SW480 (cell line): ENCODE measurements at places on chromosomes 12 and 14.

- peak; percentile 57 for DNase-seq
These were observed 46.3 kb downstream of the PPHLN1 start for GRCh38 chr12:42372154-42372791.

GRCh38 chr14:95500772-95501401, 15.6 kb downstream of the SYNE3 start:
- no peak for DNase-seq

GRCh38 chr12:114272605-114273004, 133.3 kb downstream of the TBX5 start:
- DNase-seq = no peak

DNA sequence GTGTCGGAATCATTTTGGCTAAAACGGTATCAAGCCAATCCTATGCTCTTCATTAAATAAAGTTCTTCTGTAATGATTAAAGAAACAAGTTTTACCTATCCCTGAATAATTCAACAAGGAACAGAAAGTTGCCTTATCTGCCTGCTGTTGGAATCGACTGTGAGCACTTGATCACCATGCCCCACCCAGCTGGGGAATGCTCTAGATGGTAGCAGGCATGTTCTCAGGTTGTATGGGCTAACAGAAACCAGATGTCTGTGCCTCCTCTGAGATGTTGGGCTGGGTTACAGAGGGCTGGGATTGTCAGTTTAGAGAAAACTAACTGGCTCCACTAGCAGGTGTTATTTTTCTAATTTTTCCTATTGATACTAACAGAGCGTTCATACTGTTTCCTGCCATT, 28.9 kb downstream of the RTRAF start:
- no peak for DNase-seq

DNA sequence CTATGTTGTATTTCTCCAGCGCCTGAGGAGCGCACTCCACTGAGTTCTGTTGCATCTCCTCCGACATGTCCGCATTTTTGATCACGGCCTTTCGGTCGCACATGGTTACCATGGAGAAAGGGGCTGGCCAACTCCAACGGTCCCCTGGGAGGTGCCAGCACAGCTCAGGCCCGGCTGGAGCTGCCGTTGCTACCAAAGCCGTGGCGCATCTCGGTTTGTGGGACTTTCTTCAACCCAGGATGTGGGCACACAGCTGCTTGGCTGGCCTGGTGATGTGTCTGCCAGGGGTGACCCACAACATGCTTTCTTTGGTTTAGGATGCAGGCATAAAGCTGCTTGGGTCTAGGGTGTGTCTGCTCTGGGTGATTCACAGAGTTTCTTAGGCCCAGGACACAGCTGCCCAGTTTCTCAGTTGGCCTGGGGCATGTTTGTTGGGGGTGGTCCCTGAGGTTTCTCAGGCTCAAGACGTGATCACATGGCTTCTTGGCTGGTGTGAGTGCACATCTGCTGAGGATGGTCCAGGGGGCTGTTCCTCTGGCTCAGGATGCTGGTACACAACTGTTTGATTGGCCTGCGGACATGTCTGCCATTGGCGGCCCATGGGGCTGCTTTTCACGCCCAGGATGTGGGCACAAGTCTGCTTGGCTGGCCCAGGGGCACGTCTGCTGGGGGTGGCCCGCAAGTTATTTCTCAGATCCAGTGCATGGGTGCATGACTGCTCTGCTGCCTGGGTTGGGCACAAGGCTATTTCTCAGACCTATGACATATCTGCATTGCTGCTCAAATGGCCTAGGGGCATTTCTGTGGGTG, 25.9 kb upstream of the GTF2A1 start:
- no peak for DNase-seq

- DNase-seq = no peak
These were observed 17.6 kb upstream of the GPR33 start for GRCh38 chr14:31505411-31505810.

- DNase-seq = peak; percentile 54
These were observed 165.4 kb downstream of the DERA start for GRCh38 chr12:16076557-16076956.

DNA sequence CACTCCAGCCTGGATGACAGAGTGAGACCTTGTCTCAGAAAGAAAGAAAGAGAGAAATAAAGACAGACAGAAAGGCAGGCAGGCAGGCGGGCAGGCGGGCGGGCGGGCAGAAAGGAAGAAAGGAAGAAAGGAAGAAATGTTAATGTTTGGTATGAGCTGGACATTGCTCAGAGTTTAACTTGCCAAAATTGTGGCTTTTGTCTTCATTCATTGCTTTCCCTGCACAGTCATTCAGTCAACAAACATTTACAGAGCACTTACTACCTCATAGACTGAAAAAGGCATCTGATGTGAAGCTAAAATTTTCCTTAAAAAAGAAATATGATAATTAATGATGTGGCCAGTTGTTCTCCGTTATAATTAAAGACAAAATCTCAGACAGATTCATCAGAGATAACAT, 247.1 kb downstream of the SPTSSA start:
- DNase-seq = no peak

DNA sequence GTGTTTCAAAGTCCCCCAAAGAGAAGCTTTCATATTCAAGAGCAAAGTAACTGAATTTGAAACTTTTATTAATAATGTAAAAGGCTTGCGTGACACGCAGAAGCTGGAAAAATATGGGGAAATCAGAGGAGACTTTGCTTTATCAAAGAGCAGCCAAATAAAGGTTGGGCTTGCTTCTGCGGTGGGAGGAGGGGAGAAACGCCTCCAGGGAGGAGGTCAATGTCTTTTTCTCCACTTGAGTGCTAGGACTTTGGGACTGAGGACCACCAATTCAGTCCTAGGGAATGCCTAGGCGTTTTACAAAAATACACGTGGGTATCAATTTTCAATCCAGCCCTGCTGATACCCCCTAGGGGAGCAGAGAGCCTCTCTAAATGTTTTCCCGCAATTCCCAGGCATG, 60.9 kb upstream of the FZD10 start:
- no peak for DNase-seq

GRCh38 chr14:99286761-99287160, 14.8 kb upstream of the BCL11B start:
- no peak for DNase-seq

GRCh38 chr12:3022961-3023360, 54.2 kb upstream of the TSPAN9 start:
- no peak for DNase-seq

DNA sequence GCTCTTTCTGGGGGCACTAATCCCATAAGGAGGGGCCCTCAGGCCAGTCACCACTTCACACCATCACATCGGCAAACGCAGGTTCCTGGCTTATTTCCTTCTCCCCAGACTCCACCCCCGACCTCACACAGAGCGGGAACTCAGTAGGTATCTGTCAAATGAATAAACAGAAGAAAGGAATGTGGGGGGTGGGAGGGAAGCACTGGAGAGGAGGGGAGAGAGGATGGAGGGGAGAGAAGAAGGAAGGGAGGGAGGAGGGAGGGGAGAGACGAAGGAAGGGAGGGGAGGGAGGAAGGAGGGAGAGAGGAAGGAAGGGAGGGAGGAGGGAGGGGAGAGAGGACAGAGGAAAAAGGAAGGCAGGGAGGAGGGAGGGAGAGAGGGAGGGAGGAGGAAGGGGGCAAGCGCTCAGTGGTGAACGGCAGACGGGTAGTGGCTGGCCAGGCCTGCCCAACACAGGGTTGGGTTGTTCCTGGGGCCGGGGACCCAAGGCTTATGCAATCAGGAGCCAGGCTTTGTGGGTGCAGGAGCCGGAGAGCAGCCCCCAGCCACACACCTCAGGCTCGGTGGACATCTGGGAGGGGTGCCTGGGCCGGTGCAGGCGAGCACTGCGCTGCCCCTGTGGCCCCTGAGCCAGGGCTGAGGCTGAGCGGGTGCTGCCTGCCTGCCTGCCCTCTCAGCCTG, 52.6 kb upstream of the FBRSL1 start:
- DNase-seq = no peak

DNA sequence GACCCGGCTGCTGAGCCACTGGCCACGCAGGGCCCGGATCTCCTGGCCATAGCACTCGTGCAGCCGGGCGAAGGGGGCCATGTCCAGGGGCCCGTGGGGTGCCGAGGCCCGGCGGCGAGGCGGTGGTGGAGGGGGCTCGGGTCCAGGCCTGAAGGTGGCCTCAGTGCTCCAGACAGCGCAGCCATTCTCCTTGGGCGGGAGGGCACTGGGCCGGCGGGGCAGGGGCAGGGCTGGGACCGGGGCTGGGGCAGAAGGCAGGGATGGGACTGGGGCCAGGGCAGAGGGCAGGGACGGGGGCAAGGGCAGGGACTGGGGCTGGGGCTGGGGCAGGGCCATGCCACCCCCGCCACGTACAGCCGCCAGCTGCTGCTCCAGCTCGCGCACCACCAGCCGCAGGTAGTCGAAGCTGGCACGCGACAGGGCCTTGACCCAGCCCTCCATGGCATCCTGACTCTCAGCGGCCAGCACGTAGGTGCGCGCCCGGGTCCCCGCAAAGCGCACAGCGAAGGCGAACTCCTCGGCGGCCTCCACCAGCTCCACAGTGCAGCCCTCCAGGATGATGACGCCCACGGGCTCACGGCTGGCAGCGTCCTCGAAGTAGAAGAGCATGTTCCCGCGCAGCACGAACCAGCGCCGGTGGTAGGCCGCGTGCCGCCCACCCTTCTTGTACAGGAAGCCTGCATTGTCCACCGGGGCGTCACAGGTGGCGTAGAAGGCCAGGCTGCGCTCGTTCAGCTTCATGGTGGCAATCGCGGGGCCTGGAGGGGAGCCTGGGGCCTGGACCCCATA, 6.0 kb downstream of the PHETA1 start:
- DNase-seq = no peak

GRCh38 chr12:94954948-94955592, 48.4 kb downstream of the NDUFA12 start:
- DNase-seq = no peak

DNA sequence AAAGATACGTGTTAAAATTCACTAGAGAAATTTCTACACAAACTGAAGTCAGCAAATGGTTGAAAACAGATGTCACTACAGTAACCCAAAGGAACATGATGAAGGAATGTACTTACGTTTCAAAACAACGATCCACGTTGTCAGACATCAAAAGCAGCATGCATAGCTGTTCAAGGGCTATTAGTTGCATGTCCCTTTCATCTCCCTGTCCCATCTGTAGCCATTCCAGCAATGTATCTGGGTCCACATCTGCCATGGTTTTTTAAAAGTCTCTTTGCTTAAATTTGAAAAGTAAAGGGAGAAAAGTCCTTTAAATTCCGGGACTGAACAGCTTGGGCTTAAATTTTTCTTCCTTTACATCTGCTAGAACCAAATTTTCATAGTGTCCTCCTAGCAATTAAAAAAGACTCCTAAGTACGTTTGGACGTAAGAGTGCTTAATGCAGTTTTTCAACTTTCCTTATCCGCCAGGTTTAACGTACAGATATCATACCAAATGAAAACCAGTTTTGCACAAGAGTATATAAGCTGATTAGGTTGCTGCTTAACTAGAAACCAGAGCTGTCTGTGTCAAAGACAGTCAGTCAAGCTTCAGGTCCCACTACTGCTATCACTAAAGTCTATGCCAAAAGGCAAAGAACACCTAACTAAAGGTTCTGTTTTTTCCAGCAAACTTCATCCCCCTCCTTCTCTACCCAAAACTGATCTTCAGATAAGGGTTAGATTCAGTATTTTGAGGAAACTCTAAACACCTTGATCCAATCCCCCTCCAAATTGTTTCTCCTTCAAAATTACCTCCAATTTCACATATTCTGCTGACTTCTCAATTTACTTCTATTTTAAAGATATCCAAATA, 1.7 kb downstream of the HECTD1 start:
- peak; percentile 79 for DNase-seq

GRCh38 chr14:83071888-83072501, 1538.3 kb upstream of the SEL1L start:
- DNase-seq = peak; percentile 29

GRCh38 chr14:64235652-64236640, 58.2 kb downstream of the ESR2 start:
- no peak for DNase-seq

GRCh38 chr14:103123634-103124500, 606 bp downstream of the TNFAIP2 start:
- no peak for DNase-seq

DNA sequence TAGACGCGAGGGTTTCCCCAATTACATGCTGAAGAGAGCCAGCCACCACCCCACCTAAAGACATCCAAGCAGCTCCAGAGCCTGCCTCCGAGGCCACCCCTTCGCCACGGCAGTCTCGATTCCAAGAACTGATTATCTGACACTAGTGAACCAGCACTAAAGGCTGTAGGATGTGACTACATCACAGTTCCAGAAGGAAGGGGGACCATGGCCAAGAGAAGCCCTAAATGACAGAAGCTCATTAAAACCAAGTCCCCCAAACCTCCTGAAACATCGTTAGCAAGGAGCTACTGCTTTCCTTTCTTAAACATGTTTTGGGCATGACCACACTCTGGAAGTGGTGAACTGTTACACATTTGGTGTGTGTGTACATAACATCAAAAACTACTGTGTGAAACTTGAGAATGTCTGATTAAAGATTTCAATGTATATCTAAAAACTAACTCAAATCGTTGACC, 88.2 kb downstream of the DUSP16 start:
- DNase-seq = no peak

- no peak for DNase-seq
These were observed 187.0 kb downstream of the ETV6 start for GRCh38 chr12:11836282-11837151.

- DNase-seq = no peak
These were observed 102.9 kb upstream of the RFLNA start for GRCh38 chr12:124191966-124192365.

DNA sequence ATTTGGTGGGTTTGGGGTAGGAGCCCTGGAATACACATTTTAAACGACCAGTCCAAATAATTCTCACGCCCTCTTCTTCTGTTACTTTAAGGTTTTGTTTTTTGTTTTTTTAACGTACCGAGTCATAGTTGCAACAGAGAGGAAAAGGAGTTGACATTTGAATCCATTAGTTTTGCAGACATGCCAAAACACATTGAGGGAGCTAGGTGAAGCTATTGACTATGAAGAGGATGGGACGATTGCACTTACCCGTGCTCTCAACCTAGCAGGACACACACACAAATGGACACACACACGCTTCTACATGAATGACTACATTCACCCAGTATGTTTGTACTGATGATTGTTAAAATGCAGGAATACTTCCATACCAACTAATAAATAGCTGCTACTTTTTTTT, 54.3 kb upstream of the CIT start:
- no peak for DNase-seq
